ENCODE measurements at places on chromosomes 2 and 18.

DNA sequence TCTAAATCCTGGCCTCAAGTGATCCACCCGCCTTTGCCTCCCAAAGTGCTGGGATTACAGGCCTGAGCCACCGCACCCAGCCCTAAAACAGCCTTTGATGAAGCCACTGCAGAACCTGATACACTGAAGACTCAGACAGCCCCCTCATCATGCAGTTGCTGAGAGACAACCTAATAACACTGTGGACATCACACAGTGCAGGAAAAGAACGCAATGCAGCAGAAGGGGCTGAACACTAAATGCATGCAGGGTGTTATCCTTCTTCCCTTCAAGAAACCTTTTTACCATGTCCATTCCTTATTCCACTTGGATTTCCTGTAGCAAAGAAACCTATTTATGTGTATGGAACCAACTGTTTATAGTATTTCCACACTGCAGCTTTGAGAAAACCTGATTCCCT lies 35.7 kb downstream of the MGAT4A start:
- no peak for DNase-seq

GRCh38 chr2:61705625-61706024 lies 148.2 kb downstream of the FAM161A start:
- DNase-seq: no peak

DNA sequence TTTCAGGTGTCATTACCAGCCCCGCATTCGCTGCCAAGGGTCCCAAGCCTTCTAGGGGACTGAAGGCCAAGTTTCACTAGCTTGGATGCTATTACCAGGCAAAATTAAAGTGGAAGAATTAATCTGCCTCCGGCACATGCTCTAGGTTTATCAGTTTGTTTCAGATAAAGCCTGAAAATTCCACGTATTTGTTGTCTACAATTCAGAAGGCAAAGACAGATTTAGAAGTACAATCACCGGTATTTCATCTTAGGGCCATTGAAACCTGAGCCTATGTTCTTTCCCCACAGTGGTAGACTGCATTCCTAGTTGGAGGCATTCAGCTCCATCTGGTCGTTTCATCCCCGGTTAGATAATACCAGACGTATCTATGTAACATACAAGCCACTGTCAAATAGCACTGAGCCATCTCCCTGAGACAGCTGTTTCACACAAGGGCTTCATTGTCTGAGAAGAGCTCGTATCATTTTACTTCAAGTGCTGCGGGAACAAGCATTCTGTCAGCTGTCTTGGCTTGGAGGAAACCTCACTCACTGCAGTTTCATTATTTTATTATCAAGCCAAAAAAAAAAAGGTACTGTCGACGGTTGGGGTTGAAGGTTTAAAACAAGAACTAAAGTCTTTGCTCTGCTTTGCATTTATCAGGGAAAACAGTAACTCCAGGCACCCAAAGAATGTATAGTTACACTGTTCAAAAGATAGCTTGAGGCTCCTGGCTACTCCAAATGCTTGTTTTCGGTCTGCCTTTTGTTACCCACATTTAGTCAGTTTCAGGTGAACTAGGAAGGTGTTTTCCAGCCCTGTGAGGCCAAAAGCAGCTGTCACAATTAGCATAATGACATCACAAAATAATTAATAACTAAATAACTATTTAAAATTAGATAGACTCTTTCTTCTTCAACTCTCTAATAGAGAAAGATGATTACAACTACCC lies 76.7 kb downstream of the TGIF1 start:
- DNase-seq: peak; percentile 19

- no peak for DNase-seq
Measured at GRCh38 chr2:240187989-240188590, 47.6 kb upstream of the OTOS start.

GRCh38 chr18:42882122-42882521 lies 233.4 kb downstream of the RIT2 start:
- no peak for DNase-seq

GRCh38 chr18:29841631-29842030 lies 1200.9 kb downstream of the DSC3 start:
- no peak for DNase-seq

GRCh38 chr2:234156326-234156725 lies 105.8 kb downstream of the SPP2 start:
- DNase-seq: no peak

- DNase-seq: no peak
Measured at GRCh38 chr2:127671557-127672302, 3.6 kb downstream of the LIMS2 start.

- no peak for DNase-seq
Measured at GRCh38 chr2:120702801-120703200, 32.9 kb upstream of the GLI2 start.

DNA sequence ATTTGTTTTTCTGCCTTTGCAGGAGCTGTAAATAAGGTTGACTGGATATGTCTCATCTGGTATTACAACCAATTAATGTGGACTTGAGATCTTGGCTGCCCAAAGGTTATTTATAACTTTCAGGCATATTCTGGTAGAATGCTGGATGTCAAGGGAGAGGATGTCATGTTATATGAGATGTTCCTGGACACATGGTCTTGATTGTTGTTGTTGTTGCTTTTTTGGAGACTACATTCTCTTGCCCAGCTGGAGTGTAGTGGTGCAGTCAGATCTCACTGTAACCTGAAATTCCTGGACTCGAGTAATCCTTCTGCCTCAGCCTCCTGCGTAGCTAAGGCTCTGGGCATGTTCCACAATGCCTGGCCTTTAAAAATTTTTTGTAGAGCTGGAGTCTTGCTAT lies 83.3 kb downstream of the LCLAT1 start:
- DNase-seq: no peak

GRCh38 chr2:26542676-26543505 lies 65.0 kb upstream of the OTOF start:
- no peak for DNase-seq

DNA sequence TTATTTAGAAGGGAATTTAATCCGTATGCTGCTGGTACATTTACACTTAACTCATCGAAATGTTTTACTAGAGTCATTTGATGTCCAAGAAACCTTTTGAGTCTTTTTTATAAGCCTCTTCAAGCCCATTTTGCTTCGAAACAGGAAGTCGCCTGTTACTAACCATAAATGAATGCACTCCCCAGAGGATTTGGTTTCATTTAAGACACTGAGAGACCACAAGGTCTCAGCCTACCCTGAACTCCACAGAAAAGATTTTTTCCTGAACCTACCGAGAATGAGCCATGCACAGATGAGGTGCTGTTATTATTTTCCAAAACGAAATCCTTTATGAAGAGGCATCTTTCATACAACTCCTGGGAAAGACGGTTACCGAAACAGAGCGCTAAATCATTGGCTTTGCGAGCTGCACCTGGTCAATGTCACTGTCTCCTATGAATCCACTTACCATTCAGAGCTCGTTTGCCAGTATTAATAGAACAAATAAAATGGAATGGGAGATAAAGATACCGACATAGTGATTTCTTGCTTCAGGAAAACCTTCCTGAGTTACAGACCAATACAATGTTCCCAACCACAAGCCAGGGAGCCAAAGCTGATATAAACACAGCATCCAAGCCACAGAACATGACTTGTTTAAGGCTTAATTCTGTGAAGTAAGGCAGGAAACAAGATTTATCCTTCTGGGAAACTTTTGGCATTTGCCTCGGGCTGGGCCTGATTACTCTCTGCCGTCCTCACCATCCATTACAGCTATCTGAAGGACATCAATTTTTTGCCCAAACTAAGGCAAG lies 382.1 kb downstream of the OSR1 start:
- DNase-seq: no peak

DNA sequence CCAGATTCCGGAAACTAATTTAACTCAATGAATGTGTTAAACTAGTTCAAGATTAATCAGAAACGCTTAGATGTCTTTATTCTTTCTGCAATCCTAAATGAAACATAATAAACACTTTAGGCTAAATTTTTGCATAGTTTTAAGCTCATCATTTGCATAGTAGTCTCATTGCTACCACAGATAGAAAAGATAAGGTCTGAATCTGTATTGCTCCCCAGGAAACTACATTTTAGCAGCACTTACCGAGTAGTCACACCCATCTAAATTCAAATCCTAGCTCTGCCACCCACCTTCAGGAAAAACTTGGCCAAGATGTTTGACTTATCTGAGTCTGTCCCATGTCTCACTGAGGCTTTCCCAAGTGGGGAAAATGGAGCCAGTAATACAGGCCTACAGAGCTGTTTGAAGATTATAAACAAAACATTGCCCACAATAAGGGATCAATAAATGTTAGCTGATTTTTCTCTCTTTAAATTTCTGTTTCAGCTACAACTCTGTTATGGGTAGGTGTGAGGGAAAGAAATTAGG lies 87.0 kb downstream of the GALNT3 start:
- no peak for DNase-seq

- DNase-seq: no peak
Measured at GRCh38 chr2:31660812-31661335, 80.1 kb upstream of the SRD5A2 start.

DNA sequence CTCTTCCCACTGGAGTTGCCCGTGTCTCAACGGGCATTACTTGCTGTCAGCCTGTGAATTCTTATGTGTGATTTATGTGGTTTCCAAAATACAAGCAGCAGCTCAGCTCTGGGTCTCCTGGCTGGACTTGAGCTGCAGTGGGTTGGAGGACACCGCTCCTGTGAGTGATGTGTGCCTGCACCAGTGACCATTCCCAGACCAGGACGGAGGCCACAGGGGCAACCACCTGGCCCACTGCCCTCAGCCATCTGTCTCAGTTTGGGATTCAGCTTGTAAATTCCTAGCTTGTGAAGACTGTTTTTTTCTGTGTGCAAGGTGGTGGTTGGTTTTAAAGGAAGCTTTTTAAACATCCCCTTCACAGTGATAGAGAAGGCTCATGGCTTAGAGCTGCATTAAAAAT lies 261.0 kb downstream of the BCL2 start:
- no peak for DNase-seq

DNA sequence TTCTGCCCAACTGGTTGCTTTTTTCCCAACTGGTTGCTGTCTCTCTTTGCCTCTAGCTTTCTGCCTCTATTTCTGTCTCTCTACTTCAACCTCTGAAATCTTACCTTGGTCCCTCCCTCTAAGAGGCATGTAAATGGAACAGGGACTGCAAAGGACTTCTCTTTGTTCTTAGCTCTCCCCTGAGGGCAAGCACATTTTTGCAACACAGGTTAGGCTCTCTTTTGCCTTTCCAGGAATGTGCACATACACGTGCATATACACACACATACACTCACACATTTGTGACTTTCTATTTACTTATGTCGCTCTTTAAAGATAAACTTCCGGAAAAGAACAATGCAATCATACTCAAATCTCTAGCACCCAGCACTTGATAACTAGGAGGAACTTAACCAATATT lies 262.6 kb upstream of the DDX18 start:
- DNase-seq: no peak

DNA sequence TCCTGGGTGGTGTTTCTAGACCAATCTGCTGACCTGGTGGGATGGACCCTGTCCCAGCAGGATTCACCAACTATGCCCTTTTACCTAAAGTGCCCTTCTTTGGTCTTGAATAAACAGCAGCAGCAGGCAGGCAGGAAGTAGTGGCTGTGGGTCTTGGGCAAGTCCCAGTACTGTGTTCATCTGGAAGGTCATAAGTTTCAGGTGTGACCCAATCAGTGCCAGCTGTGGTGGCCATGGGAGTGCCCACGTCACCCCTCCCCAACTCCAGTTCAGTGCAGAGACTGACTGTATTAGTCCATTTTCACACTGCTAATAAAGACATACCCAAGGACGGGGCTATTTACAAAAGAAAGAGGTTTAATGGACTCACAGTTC lies 148.3 kb upstream of the SRD5A2 start:
- no peak for DNase-seq

- DNase-seq: no peak
Measured at GRCh38 chr18:30455741-30456140, 586.8 kb downstream of the DSC3 start.

DNA sequence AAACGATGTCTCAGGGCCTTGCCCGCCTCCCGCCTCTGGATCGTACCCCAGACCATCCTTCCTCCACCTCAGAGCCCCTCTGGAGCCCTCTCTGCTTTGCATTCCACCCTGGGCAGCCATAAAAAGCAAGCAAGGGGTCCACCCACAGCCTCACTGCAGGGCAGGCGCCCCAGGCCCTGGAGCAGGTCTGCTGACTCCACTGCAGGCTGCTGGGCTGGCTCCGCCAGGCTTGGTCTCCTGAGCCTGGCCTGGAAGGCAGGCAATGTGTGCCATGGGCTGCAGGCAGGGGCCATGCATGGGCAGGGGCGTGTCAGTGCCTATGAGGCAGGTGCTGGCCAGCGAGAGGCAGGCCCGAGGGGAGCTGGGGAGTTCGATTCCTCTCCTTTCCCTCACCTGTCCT lies 186.0 kb downstream of the ANKRD30B start:
- no peak for DNase-seq
